ENCODE measurements at places on chromosomes 6 and 20.

DNA sequence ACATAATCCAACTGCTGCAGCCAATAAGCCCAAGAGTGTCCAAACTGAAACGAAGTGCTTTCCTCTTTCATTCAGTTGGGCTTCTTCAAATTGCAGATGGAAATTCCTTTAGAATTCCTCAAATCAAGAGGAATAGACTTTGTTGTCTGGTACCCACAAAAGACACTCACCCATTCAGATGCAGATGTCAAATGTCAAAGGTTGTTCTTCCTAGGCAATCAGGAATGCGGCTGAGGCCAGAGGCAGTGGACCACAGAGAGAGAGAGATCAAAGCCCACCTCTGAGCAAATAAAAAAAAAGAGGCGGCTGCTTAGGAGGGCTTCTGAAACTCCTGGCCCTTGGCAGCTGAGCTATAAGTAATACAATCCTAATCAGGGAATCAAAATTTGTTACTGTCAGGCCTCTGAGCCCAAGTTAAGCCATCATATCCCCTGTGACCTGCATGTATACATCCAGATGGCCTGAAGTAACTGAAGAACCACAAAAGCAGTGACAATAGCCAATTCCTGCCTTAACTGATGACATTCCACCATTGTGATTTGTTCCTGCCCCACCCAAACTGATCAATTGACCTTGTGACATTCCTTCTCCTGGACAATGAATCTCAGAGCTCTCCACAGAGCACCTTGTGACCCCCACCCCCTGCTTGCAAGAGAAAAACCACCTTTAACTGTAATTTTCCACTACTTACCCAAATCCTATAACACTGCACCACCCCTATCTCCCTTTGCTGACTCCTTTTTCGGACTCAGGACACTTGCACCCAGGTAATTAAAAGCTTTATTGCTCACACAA, 303.0 kb upstream of the GJE1 start:
- no peak for DNase-seq

DNA sequence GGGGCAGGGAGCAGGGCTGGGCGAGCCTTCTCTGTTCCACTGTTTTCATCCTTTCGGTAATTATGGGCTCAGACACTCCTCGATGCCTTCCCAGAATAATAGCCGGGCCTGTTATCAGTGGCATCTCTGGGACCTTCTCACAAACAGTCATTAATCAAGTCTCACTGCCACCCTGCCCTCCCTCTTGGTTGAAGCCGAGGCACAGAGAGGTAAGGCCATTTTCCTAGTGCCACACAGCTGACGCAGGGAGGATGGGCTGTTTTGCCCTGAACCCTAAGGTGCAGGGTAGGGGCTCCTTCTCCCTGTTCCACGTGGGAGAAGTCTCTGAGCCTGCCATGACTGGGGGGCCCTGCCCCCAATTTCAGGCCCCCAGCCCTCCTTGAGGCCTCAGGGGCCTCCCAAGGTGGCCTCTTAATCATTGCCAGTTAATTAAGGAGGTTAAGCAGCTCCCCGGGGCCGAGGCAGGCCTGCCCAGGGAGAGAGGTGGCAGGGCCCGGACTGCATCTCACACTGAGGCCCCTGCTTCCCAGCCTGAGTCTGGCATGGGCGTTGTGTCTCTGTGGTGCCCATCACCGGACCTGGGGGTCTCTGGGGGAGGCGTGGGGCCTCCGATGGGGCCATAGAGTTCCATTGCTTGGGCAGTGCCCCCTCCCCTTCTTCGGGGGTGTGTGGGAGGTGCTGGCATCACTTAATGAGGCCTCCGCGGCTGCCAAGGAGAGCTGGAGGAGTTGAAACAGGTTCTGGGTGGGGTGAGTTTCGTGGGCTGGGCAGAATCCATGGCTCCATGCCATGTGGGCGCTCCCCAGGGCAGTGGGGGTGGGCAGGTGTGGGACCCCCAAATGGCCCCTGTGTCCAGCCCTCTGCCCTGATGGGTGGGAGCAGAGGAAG, 42.9 kb downstream of the CEBPB start:
- no peak for DNase-seq

DNA sequence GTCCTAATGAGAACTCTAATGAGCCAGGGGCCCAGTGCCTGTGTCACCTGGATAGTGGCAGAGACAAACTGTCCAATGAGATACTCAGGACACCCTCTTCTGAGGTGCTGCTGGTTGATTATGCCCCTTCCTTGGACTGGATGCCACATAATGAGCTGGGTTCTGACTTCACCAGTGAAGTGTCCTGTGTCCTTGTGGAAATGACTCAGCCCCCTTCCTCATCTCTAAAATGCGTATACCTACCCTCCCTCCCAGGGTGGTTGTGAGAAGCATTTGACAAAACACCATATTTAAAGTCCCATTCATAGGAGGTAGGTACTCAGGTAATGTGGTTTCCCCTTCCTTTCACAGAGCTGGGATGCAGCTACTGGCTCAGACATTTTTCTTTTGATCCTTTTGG, 28.4 kb upstream of the RNF24 start:
- DNase-seq = no peak

GRCh38 chr6:155084431-155085123, 89.5 kb downstream of the TIAM2 start:
- no peak for DNase-seq

DNA sequence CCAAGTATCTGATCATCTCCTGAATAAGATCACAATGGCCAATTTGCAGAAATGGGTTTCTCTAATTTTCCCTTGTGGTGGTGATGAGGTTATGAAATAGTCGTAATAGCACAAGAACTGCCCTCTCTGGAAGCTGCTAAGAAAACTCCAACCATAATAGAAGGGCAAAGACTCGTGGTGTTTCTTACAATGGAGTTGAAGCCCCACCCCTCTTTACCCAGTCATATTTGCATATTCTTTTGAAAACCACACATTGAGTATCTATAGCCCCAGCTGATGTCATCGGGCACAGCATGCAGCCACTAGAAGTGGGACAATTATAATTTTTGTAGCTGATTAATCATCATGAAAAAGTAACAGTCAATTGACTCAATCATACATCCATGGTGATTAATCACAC, 452.1 kb upstream of the POU3F2 start:
- no peak for DNase-seq

GRCh38 chr6:21869085-21869771, 275.7 kb downstream of the SOX4 start:
- DNase-seq = no peak
